Aorta (tissue), 5 donors: ENCODE measurements at places on chromosomes 2 and 18. TPM values are rescaled to one million over a fixed set of nuclear protein-coding genes. Genes with fewer than 3 reads are reported as not detected.

IAH1 gene
- 45.6 TPM for total RNA-seq

TBR1 gene
- not detected for total RNA-seq

SLC4A5 gene
- 7.3 TPM for total RNA-seq

- H3K36me3 ChIP-seq = no peaks in the 10 kb centered on the region
- H3K4me3 ChIP-seq = no peak overlapping the region
- H3K27ac ChIP-seq = no peak overlapping the region
- no peaks in the 10 kb centered on the region for H3K4me1 ChIP-seq
- DNase-seq = no peak
Measured at GRCh38 chr2:113264713-113265403, 13.9 kb downstream of the PAX8 start.

DNA sequence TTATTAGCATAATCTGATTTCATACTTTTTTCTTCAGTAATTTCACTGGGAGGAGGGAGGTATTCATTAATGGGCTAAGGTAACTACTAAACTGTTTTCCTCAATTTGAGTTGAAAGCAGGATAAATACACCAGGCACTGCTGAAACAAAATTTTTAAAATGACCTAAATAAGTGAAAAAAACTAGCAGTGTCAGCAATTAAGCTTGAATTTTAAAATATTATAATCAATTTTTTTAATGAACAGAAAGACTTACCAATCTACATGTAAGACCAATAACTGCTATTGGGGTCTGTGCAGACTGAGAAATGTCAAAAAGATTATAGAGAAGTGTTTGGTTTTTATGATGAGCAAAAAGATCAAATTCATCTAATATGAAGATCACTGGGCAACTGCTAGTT lies 68.4 kb downstream of the ORC4 start:
- no peaks in the 10 kb centered on the region for H3K4me1 ChIP-seq
- no peak overlapping the region for H3K27ac ChIP-seq
- H3K4me3 ChIP-seq = no peak overlapping the region
- peaks cover 2% of the 10 kb centered on the region for H3K36me3 ChIP-seq
- no peaks in the 10 kb centered on the region for H3K27me3 ChIP-seq
- no peak for DNase-seq
